Fibroblast of the aortic adventitia (primary cell): ENCODE measurements at places on chromosomes 11 and 22. TPM values are rescaled to one million over a fixed set of nuclear protein-coding genes. Genes with fewer than 3 reads are reported as not detected.

Gene LRP4
- total RNA-seq: 4.7 and 9.7 TPM in 2 replicates

GRCh38 chr11:11502263-11502861, 119.4 kb downstream of the GALNT18 start:
- no peak for DNase-seq

Gene KRTAP5-1
- not detected in 2 replicates for total RNA-seq

DNA sequence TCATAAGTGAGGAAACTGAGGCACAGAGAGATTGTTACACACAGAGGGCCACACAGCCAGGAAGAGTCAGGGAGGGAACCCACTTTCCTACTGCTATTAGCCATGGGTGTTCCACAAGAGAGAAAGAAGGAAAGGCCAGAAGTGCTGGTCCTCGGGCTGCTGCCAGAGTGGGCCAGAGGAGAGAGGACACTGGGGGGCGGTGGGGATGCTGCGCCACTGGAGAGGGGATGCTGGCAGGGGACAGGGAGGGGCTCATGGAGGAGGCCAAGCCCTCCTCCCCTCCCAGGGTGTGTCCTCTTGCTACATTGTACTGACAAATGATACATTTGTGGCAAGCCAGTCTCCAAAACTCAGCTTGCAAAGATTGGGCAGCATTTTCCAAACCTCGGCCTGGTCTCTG, 9.9 kb downstream of the IL10RA start:
- DNase-seq: no peak

DNA sequence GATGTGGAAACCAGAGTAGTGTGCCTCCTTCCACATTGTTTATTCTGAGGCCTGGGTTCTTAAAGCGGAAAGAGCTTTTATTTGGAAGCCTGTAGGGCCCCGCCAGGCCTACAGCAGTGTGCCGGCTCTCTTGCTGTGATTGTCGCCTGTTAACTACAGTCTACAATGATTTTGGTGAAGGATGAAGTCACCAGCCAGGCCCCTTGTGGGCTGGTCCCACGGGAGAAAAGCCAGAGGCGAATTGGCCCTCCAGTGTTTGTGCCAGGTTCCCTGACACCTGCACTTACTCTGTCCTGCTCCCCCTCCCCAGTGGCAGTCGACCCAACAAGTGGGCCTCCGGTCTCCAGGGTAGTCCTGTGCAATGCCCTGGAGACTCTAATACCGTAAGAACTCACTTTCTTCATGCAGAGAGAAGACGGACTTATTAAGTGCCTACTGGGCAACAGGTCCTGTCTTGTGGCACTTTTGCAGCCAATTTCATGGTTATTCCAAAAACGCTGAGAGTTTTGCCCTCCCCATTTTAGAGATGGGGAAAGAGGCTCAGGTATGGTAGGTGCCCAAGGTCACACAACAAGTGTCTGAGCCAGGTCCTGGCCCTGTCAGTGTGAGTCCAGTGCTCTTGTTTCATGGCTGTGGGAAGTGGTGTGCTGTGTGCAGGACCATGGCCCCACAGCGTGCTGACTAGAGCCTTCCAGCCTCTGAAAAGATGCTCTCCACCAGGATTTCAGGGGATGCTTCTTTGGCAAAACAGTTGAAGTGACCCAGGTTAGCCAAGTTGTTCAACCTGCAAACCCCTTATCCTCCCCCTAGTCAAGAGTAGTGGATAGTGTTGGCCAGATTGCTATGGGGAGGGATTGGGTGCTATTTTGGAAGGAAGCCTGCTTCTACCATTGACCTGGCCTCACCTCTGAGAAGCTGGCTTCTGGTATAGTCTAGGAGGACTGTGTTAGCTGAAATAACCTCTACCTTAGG, 1.4 kb downstream of the MICAL2 start:
- DNase-seq: peak; percentile 36
